ENCODE measurements at places on chromosomes 3 and 15.
A peak's percentile ranks its signal among the peaks of the same experiment; 100 is the strongest.

GRCh38 chr15:67670647-67671305 lies 128.3 kb downstream of the MAP2K5 start:
- no peak for DNase-seq

- DNase-seq: no peak
Measured at GRCh38 chr15:67578020-67578600, 35.6 kb downstream of the MAP2K5 start.

GRCh38 chr3:12120374-12121140 lies 38.2 kb downstream of the TIMP4 start:
- no peak for DNase-seq

GRCh38 chr15:59991834-59992233 lies 12.3 kb upstream of the FOXB1 start:
- no peak for DNase-seq

DNA sequence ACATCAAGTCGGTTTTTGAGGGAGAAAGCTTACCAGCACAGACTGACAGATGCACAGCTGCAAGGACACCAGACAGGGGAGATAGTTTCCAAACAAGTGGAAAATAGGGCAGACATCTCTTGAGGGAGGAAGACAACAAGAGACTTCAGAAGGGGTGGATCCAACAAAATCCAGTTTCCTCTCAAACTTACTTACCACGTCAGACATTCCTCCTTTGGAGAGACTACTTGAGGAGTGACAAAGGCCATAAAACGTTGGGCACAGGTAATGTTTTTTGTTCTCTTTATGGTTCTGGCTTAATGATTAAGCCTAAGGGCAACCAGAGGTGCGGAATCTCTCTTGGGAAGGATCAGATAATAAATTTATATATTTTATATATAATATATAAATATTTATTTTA lies 76.1 kb downstream of the CD200 start:
- no peak for DNase-seq

- DNase-seq: no peak
Measured at GRCh38 chr3:45232521-45232920, 6.4 kb upstream of the TMEM158 start.

- no peak for DNase-seq
Measured at GRCh38 chr3:193030276-193030675, 112.6 kb upstream of the MB21D2 start.

GRCh38 chr3:130682131-130682530 lies 64.5 kb downstream of the PIK3R4 start:
- DNase-seq: no peak

DNA sequence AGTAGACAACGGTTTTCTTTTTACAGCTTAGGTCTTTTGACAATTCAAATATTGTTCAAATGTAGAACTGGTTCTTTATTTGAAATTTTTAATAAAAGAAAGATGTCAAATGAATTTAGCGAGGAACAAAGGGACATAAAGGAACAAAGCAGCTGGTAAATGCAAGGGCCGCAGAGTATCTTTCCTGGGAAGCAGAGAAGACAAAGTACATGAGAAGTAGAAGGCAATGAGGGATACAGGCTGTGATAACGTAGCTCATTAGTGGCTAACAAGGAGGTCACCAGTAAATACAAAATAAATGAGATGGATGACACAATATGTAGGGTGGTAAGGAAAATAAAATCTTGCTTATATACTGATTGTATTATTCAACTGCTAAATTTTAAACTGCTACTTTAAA lies 762.8 kb downstream of the VGLL3 start:
- no peak for DNase-seq

GRCh38 chr3:192259661-192260060 lies 467.7 kb downstream of the FGF12 start:
- no peak for DNase-seq

DNA sequence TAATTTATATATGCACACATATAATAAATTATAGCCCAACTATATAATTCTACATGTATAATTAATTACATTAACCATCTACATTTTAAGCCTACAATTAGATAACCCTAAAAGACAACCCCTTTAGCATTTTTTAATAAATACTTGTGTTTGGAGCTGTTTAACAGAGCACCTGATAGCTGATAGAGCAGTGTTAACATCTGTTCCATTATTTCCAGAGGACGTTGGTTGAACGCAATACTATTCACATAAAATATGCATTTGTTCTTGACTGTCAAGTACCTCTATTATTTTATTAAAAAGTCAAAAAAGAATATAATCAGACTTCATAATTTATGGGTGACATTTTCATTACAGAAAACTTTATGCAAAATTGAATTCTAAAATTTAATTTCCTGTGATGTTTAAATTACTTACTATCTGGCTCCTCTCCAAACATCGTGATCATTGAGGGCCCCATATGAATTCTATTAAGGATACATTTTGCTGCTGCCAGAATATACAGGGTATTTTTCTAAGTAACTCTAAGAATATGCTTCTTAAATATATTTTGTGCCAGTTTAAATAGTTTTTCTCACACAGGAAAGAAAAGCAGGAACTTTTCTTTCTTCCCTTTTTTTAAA lies 234.3 kb downstream of the SHOX2 start:
- DNase-seq: no peak

DNA sequence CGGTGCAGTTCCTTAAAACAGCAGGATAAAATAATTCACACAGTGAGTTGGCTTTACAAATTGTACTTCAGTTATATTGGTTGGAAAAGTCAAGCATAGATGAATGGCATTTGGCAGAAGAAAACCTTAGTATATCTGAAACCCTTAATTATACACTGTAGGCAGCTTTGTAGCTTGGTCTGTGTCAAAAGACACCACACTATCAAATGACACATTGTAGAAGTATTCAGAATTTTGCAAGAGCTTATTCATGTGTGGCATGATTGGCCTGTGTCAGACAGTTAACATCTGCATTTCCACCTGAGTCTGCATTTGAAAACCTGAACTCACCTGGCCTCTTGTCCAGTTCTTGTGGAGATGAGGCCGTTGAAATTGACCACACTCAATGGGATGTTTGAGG lies 13.8 kb downstream of the TMEM266 start:
- DNase-seq: no peak

GRCh38 chr3:124885466-124886167 lies 1.5 kb downstream of the ITGB5 start:
- DNase-seq: no peak

GRCh38 chr15:40029979-40030893 lies 8.7 kb downstream of the SRP14 start:
- DNase-seq: peak; percentile 59

GRCh38 chr3:55692295-55692956 lies 205.3 kb upstream of the WNT5A start:
- no peak for DNase-seq
